ENCODE measurements at places on chromosomes 7 and 10.

GRCh38 chr7:151551820-151552219 lies 32.1 kb upstream of the RHEB start:
- DNase-seq: no peak

DNA sequence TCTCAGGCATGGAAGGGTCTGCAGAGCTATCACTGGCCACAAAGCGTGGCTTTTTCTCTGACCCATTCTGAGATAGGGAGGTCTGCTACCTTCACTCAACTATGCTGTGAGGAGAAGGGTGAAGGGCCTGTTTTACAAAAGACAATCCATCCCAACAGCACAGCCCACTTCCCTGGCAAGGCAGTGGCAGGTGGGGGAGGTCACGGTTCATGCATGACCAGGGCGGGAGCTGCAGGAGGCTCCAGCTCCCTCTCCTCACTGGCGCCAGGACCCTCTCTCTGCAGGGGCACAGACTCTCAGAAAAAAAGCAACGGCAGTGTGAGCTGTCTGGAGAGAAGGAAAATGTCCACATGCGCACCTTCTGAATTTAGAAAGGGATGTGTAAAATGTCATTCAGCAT lies 28.5 kb downstream of the GRB10 start:
- DNase-seq: no peak

DNA sequence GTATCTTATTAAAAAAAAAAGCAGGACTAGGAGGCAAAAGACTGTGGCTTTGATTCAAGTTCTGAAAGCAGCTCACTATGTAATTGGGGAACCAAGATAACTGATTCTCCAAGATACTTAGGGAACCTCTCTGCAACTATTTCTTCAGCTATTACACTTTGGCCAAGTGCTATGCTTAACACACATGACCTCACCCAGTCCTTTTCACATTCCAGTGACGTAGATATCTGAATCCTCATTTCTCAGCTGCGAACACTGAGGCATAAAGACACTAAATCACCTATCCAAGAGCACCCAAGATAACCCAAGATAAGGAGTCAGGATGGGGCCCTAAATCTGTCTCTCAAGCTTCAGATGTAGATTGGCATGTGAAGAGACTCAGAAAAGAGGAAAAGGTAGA lies 133.6 kb downstream of the GLI3 start:
- no peak for DNase-seq

- DNase-seq: no peak
Observed at GRCh38 chr10:130141878-130142277, 5.7 kb downstream of the GLRX3 start.

GRCh38 chr10:69517271-69517848 lies 55.9 kb downstream of the NEUROG3 start:
- no peak for DNase-seq

- DNase-seq: no peak
Observed at GRCh38 chr10:33212061-33212748, 122.3 kb downstream of the NRP1 start.

DNA sequence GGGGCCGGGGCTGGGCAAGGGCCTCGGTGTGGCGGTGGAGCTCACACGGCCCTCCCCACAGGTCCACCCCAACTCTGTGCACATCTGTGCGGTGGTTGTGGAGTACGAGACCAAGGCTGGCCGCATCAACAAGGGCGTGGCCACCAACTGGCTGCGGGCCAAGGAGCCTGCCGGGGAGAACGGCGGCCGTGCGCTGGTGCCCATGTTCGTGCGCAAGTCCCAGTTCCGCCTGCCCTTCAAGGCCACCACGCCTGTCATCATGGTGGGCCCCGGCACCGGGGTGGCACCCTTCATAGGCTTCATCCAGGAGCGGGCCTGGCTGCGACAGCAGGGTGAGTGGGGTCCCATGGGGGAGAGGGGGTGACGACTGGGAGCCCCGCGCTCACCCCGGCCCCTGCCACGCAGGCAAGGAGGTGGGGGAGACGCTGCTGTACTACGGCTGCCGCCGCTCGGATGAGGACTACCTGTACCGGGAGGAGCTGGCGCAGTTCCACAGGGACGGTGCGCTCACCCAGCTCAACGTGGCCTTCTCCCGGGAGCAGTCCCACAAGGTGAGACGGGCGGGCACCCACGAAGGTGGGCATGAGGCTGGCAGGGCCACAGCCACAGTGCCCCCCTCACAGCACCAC lies 8.8 kb downstream of the TMEM120A start:
- no peak for DNase-seq

DNA sequence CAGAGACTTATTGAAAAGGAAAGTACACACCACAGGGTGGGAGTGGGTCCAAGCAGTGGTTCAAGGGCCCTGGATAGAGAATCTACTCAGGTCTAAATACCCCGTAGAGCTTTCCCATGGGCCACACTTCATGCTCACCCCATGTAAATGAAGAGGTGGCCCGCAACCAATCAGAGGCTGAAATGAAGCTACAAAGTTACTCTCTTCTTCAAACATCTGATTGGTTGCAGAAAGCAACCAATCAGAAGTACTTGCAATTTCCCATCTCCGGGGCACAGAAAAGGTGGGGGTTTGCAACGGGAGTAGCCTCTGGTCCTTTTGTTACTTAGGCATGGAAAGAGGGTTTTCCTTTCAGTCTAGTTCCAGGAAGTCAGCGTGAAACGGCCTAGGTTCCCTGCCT lies 15.2 kb upstream of the GALNTL5 start:
- DNase-seq: no peak

- DNase-seq: no peak
Observed at GRCh38 chr10:14508725-14509124, 178.0 kb upstream of the FRMD4A start.

DNA sequence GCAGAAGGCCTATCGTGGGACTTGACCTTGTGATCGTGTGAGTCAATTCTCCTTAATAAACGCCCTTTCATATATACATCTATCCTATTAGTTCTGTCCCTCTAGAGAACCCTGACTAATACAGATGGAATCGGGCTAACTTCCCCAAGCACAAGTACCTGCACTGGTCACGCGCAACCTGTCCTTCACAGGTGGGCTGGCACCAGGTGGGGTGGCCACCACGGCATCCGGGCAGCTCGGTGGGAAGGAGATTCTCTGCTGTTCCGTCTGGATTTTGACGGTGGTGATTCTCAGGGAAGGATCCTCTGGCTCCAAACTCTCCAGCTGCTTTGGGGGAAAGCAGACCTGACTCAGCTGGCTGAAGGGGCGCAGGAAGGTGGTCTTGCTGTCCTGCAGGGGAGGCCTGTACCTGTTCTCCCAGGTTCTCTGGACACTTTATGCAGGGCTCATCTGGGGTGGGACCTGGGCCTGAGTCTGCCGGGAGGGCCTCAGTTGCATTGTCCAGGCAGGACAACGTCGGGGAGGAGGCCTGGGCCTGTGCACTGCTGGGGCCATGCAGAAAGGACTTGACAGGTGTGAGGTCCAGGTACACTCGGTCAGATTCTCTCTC lies 61.1 kb downstream of the VWA2 start:
- DNase-seq: no peak

DNA sequence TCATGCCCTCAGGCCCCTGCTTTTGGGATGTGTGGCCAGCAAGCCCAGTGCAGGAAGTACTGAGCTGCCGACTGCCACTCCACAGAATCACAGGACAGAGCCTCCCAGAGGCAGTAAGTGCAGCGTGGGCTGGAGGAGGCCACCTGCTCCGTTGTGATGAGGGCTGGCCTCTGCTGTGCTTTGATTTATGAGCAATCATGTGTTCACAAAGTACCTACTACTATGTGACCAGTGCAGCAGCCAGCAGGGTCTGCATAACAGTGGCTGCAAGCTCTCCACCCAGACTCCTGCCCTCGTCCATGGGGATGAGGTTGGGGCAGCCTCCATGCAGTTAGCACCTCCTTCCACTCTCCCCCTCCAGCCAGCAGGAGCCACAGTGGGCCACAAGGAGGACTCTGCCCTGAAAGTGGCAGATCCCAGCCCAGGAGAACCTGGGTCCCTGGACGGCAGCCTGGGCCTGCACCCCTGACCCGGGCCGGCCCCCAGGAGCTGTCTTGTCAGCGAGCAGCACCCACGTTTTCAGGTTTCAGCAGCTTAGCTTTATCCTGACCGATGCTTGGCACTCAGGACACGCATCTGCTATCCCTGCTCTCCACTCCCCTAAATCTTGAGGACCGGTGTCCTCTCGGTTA lies 37.7 kb upstream of the INSIG1 start:
- no peak for DNase-seq

- DNase-seq: no peak
Observed at GRCh38 chr10:77909021-77909748, 17.4 kb downstream of the DLG5 start.

DNA sequence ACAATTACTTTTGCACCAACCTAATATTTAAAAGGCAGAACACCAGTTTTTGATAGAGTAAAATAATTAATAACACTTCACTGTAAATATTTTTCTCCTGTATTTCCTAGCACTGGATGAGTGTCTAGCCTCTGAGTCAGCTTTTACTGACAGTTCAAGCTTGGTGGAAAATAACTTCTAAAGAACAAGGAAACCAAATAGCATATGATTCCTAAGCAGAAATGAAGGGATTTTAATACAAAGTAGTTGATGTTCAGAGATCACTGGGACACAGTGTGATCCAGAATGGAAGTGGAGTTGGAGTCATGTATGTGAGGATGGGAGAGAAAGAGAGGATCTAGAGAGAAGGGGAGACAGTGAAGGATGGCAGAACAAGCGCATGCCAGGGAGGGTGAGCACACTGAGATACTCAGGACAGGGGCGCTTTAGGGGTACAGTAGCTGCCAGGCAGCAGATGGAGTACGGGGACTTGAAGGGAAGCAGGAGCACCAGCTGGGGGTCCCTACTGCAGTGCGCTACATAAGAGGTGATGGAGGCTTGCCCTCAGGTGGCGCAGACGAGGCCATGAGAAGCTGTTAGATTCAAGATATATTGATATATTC lies 117.9 kb upstream of the KLF6 start:
- no peak for DNase-seq

- peak; percentile 46 for DNase-seq
Observed at GRCh38 chr10:24556750-24557742, 166.6 kb downstream of the ARHGAP21 start.

DNA sequence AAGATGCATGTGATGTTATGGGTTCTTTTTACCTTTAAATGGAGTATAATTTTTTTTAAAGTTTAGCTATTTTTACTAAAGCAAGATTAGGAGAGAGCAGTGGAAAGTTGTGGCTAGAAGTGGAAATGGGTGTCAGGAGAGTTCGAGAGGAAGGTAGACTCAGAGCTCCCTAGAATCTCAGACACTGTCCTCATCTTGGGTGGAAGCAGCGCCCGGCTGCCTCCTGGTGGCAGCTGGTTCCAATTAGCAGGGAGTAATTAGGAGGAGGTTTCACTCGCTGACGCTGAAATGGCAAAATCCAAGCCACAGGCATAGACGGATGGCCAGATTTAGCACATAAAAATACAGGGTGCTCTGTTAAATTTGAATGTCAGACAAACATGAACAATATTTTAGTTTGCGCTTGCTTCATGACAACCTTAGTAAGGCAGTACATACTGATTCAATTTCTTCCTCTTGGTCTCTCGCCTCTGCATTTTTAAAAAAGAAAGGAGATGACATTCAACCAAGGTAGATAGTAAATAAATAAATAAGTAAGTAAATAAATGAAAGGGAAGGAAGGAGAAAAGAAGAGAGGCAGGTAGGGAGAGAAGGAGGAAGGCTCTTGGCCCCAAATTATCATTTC lies 58.5 kb downstream of the LGI1 start:
- peak; percentile 52 for DNase-seq

GRCh38 chr7:27212497-27213432 lies 12.9 kb upstream of the HOXA13 start:
- DNase-seq: no peak

Data from SW480 (cell line).